ENCODE measurements at places on chromosomes 3 and 15. TPM values are rescaled to one million over a fixed set of nuclear protein-coding genes. Genes with fewer than 3 reads are reported as not detected.

ADAMTS17 gene
- total RNA-seq = 5.1 TPM

PARP16 gene
- total RNA-seq = 8.8 TPM

SMCO1 gene
- 3.5 TPM for total RNA-seq

LRRC34 gene
- 8.3 TPM for total RNA-seq

ROBO2 gene
- total RNA-seq = 61.7 TPM
